ENCODE measurements at places on chromosomes 12 and 14.

GRCh38 chr14:100532906-100533655, 54.1 kb downstream of the BEGAIN start:
- no peak overlapping the region for H3K4me3 ChIP-seq
- no peaks in the 10 kb centered on the region for H3K4me1 ChIP-seq
- H3K36me3 ChIP-seq = no peaks in the 10 kb centered on the region
- no peak overlapping the region for H3K27ac ChIP-seq
- peaks cover 7% of the 10 kb centered on the region for H3K27me3 ChIP-seq

GRCh38 chr12:45246236-45246635, 30.3 kb downstream of the ANO6 start:
- H3K27ac ChIP-seq = no peak overlapping the region
- H3K27me3 ChIP-seq = peaks cover 2% of the 10 kb centered on the region
- peaks cover 5% of the 10 kb centered on the region for H3K4me1 ChIP-seq
- H3K36me3 ChIP-seq = peaks cover 3% of the 10 kb centered on the region
- H3K4me3 ChIP-seq = no peak overlapping the region
- DNase-seq = no peak

GRCh38 chr12:88691811-88692210, 111.5 kb upstream of the KITLG start:
- H3K27ac ChIP-seq = no peak overlapping the region
- no peak for DNase-seq
- peaks cover 8% of the 10 kb centered on the region for H3K36me3 ChIP-seq
- H3K4me1 ChIP-seq = no peaks in the 10 kb centered on the region

GRCh38 chr12:8905546-8905945, 8.8 kb upstream of the PHC1 start:
- H3K27ac ChIP-seq = no peak overlapping the region
- DNase-seq = no peak
- no peaks in the 10 kb centered on the region for H3K27me3 ChIP-seq
- no peak overlapping the region for H3K4me3 ChIP-seq
- peaks cover 5% of the 10 kb centered on the region for H3K4me1 ChIP-seq
- H3K36me3 ChIP-seq = no peaks in the 10 kb centered on the region

GRCh38 chr12:107631715-107632114, 53.9 kb upstream of the PWP1 start:
- peaks cover 16% of the 10 kb centered on the region for H3K4me1 ChIP-seq
- no peaks in the 10 kb centered on the region for H3K27me3 ChIP-seq
- H3K4me3 ChIP-seq = no peak overlapping the region
- H3K36me3 ChIP-seq = no peaks in the 10 kb centered on the region
- no peak overlapping the region for H3K27ac ChIP-seq

GRCh38 chr12:108839018-108839889, 18.1 kb downstream of the SSH1 start:
- H3K36me3 ChIP-seq = peaks cover 51% of the 10 kb centered on the region
- peak overlapping the region; percentile 26 for H3K4me3 ChIP-seq
- H3K27ac ChIP-seq = peak overlapping the region; percentile 100
- no peaks in the 10 kb centered on the region for H3K27me3 ChIP-seq
